ENCODE measurements at places on chromosomes 6 and 20.

GRCh38 chr6:26087284-26088115, at the start of gene HFE:
Gene HFE, plus strand, starts transcription at chr6:26087429. Its CDS starts 12 bp downstream, at chr6:26087441.
- DNase-seq, result peak; percentile 33

- no peak for DNase-seq
Measured at GRCh38 chr20:16292226-16292880, 280.9 kb downstream of the KIF16B start.

GRCh38 chr6:138031417-138031816, 75.8 kb downstream of the PERP start:
- DNase-seq, result no peak

- DNase-seq, result no peak
Measured at GRCh38 chr6:36804563-36804962, 34.7 kb downstream of the CPNE5 start.

- DNase-seq, result no peak
Measured at GRCh38 chr6:129599467-129599866, 110.5 kb downstream of the ARHGAP18 start.

- no peak for DNase-seq
Measured at GRCh38 chr6:109456111-109456583, 575 bp upstream of the MICAL1 start.

DNA sequence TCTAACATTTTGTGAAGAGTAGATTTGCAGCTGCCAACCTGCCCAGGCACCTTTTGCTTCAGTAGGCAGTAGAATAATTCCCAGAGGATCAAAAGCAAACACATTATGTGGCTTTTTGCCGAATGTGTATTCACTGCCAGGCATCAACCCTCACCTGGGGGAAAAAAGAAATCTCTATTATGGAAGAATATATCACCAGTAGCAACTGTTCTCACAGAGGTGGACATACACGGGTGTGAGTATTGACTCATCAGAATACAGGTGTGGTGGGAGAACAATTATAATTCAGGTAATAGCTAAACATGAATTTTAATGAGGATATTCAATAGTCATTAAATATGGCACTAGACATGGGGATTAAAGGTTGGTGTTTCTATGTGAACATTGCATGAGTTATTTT, 910.7 kb downstream of the TFAP2A start:
- DNase-seq, result no peak

DNA sequence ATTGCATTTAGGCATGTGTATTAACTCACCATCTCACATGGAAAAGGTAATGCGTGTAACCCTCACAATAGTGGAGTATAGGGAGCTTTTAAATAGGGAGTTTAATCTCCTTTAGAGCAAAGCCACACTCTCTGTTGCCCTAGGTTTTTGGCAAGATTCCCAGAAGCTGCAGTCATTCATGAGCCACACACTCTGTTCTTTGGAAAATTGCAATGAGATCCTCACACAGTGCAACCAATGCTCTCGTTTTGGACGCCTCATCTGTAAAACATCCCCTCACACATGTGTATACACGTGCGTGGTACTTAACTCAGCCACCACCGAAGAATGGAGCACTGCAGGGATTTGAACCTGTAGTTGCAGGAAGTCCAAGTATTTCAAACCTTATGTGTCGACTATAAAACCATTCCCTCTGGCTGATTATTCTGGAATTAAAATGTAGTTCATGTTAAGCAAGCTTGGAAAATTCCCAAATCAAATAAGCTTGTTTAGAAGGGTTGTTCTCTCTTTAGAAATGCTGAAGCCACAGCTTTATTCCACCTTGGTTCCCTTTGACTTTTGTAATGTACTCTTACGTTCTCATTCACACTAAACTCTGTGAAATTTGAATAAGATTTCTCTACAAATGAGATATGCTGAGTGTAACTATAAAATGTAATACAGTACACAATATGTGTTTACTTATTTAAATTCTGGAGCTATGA, 489.8 kb upstream of the MANEA start:
- DNase-seq, result no peak
